ENCODE measurements at places on chromosomes 6 and 20.

GRCh38 chr6:90497411-90497810, 89.5 kb downstream of the MAP3K7 start:
- DNase-seq = no peak

DNA sequence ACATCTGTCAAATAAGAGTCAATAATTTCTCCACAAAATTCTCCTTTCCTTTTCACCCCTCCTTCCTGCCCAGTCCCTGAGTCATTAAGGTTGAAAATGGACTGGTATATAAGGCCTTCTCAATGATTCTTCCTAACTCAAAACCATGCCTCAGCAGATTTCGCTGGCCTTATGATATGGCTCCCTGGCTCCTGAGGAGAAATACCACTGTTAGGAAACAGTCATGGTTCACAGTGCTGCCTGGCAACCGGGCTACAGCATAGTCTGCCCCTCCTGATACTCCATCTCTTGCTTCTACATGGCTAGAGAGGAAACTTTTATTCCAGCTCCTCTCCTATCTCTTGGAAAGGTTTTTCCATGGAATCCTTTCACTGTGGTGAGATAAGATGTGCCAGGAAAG, 4.7 kb downstream of the UBE2J1 start:
- DNase-seq = no peak

DNA sequence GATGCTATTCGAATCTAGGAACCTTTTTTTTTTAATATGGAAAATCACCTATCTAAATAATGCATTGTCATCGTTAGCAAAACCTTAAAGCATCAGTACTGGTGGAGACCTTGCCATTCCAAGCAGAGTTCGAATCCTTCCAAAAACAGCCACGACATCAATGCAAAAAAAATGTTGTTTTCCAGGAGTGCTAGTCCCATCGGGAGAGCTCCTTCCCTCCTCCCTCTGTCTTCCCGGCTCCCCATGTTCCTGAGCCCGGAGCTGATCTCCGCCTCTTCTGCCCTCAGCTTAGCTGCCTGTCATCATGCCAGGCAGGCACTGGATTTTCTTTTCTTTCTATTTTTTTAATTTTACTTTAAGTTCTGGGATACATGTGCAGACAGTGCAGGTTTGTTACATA, 153.6 kb upstream of the QKI start:
- DNase-seq = no peak

DNA sequence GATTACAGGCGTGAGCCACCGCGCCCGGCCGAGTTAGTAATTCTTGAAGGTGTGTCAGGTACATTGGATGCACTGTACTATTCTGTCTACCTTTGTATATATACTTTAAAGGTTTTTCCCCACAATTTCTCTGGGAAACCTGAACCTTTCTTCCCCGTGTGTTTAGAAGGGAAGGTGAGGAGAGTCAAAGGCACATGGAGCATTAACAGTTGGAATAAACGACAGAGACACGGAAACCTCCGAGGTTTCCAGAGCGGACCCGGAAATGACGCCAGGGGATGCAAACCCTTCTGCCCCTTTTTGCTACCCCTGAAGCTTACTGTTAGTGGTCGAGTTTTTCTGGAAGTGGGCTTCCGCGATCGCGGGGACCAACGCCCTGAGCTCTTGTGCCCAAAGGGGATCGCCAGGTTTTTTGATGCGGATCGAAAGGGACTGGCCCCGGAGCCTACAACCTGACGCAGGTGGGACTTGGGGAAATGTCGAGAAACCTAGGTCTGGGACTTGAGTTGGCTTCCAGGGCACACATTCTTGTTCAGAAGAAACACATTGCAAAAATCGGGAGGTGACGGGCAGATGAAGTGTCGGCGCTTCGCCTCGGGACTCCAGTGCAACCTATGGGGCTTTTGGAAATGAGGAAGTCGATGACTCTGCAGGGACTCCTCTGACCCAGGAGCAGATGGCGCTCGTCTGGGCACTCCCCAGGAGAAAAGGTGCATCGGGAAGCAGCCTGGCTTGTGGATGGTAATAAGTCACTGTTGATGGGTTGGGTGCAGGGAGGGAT, 218.2 kb downstream of the OR2B2 start:
- no peak for DNase-seq

- DNase-seq = no peak
Measured at GRCh38 chr20:61886721-61887595, 178.7 kb downstream of the TAF4 start.

DNA sequence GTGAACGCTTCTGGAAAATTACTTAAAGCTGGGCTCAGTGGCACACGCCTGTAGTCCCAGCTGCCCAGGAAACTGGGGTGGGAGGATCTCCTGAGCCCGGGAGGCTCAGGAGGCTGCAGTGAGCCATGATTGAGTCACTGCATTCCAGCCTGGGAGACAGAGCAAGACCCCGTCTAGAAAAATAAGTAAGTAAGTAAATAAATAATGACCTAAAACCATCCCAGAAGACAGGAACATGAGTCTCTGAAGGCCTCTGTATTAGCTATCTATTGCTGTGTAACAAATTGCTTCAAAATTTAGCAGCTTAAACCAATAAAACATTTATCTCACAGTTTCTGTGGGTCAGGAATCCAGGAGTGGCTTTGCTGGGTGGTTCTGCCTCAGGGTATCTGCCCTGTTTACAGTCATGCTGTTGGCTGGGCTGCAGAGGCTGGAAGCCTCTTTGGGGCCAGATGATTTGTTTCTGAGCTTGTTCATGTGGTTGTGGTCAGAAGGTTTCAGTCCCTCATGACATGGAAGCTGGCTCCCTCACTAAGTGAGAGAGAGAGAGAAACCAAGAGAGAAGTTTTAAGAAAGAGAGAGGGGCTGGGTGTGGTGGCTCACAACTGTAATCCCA, 48.4 kb upstream of the NCOA3 start:
- no peak for DNase-seq

DNA sequence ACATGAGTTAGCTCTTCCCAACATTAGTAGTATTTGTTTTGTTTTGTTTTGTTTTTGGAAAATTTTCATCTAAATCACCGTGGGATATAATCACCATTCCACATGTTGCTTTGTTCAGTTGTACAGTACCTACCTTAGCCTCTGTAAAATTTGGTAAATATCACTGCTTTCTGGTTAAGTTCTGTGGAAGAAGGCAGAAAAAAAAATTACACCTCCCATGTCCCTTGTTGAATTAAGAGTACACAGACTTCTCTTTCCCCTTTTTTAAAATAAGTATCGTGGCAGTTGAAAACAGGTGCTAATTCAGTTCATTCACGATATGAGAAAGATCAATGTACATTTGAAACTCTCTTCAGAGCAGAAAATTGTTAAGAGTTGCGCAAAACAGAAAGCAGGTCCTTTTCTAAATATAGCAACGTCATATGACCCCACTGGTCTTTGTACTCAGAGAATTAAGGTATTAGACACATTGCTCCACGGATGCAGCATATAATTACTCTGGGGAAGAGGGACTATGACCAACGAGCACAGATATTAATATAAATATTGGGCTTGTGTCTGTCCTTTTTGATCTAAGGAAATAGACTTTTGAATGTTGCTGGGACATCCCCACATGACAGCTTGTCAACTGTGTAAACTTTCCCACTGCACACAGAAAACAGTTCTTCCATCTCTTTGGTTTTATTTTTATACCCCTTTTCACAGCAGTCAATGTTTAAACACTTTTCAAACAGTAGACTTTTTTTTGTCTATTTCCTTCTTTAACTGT, 58.6 kb upstream of the ZNF217 start:
- no peak for DNase-seq

- no peak for DNase-seq
Measured at GRCh38 chr6:2432292-2432691, 186.9 kb upstream of the GMDS start.

GRCh38 chr6:81148751-81149150, 603.7 kb downstream of the TENT5A start:
- DNase-seq = no peak

GRCh38 chr6:3108746-3109414, 9.6 kb upstream of the BPHL start:
- DNase-seq = no peak

DNA sequence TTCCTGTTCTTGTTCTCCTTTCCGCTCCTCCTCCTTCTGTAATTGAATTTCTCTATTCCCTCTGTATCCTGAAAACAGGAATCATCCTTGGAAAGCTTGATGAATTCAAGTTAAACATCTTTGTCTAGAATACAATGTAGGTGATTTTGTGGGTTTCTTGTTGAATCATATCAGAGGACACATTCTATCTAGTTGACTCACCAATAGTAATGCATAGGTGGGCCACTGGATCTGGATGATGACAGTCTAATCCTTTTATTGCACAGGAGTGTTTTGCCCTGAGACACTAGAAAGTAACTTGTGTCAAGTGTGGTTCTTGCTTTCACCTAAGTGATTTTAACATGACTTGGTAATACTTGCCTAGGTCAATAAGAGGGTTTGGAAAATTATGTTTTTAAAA, 164.3 kb downstream of the RFPL4B start:
- no peak for DNase-seq

GRCh38 chr20:840858-841567, 7.5 kb downstream of the FAM110A start:
- DNase-seq = no peak

DNA sequence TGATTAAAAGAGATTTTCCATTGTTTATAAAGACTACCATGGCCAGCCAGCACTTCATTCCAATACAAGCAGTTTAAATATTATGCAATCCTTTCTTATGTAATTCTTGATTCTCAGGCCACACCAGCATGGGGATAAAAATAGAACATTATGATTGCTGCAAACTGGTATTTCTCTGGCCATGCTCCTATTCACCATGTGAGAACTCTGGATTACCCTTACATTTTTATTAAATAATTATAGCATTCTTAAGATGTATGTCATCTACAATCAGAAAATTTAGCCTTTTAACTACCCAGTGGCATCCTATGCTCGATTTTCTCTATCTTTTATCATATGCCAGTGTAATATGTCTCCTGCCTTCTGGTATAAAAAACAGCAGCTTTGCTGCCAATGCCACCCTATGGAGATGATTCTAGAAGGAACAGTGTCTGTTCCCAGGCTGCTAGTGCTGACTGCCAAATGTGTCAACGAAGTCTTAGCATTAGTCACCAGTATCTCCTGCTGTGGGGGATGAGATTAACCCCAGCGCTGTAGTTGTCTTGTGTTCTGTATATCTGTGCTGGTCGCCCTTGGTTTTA, 501.4 kb downstream of the BCKDHB start:
- no peak for DNase-seq

- DNase-seq = no peak
Measured at GRCh38 chr6:134669485-134669884, 280.4 kb downstream of the ALDH8A1 start.

- DNase-seq = no peak
Measured at GRCh38 chr6:2575236-2575635, 175.5 kb downstream of the MYLK4 start.

GRCh38 chr20:19462491-19462890, 250.0 kb downstream of the SLC24A3 start:
- DNase-seq = no peak

GRCh38 chr6:124812067-124812466, 150.2 kb upstream of the RNF217 start:
- no peak for DNase-seq

GRCh38 chr6:74357321-74357720, 661.3 kb downstream of the CD109 start:
- no peak for DNase-seq

- no peak for DNase-seq
Measured at GRCh38 chr6:161710698-161711097, 436.8 kb upstream of the AGPAT4 start.

- no peak for DNase-seq
Measured at GRCh38 chr6:3749977-3750316, 1.6 kb downstream of the PXDC1 start.

DNA sequence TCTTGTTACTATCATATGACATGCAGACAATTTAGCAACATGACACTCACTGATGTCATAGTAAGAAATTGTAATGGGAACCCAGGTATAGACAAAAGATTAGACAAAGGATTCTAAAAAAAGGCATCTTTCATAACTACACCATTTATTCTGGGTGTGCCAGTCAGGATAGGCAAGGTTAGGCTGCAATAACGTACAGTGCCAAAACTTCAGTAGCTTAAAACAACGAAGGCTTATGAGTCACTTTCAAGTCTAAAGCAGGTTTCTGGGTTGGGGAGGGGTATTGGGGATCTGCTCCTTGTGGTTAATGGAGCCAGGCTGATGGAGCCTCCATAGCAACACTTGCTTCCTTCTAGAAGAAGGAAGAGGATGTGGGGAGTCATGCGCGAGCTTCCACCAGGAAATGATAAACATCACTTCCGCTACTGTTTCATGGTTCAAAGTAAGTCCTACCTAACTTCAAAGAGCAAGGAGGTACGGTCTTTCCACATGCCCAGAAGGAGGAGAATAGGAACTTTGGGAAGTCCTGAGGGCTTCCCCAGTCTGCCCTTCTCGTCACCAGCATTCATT, 2.0 kb upstream of the GTSF1L start:
- no peak for DNase-seq

GRCh38 chr6:40798069-40798770, 211.1 kb upstream of the LRFN2 start:
- no peak for DNase-seq

- no peak for DNase-seq
Measured at GRCh38 chr6:133637874-133638273, 251.0 kb upstream of the TCF21 start.

- DNase-seq = no peak
Measured at GRCh38 chr20:49166534-49167449, 21.3 kb downstream of the STAU1 start.

DNA sequence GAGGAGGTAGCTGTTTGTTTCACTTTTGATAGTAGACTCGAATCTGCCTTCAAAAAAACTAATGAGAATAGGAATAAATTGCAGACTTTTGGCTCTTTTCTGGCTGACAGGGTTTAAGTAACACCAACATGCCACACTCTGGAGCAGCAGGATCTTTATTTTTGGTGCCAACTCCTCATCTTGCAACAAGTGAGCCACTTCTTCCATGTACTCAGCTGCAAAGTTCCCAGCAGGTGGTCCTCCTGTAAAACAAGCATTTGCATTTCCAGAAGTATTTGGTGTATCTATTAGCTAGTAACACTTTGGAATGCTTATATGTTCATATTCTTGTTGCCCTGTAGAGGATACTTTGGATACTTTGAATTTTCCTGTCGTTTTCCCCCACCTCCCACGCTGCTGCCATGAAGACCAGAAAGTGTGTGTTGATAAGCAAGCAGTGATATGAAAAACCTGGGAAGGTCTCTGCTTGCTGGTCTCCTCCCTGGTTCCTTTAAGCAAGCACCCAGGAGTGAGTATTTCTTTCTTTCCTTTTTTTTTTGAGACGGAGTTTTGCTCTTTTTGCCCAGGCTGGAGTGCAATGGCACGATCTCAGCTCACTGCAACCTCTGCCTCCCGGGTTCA, 1.0 kb downstream of the ARMH2 start:
- no peak for DNase-seq

- DNase-seq = no peak
Measured at GRCh38 chr6:106180208-106180607, 94.1 kb downstream of the PRDM1 start.
